Neural crest cell (in vitro differentiated cells): ENCODE measurements at places on chromosomes 6 and 20.
A peak's percentile ranks its signal among the peaks of the same experiment; 100 is the strongest.

- no peak for DNase-seq
These were observed 91.9 kb downstream of the PDE10A start for GRCh38 chr6:165571068-165571682.

GRCh38 chr20:39993742-39994141 is 695.3 kb downstream of the MAFB start:
- DNase-seq = no peak

- no peak for DNase-seq
These were observed 188.9 kb upstream of the TAB2 start for GRCh38 chr6:149128489-149129145.

DNA sequence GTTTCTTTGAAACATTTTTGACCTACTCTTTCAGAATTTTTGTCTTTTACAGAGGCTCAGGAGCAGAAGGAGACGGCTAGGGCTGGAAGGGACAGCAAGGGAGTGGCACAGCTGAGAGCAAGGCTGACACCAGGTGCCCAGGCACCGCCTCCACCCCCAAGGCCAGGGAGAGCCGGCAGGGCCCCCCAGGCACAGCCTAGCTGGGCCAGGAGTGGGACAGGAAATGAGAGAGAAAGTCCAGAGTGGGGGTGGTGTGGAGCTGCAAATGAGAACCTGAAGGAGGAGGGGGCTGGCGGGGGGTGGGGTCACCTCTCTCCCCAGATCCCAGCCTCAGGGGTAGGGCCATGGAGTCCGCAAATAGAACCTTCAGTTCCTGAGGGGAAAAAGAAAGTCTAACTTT is 236.7 kb downstream of the CDC5L start:
- no peak for DNase-seq

GRCh38 chr20:2103461-2104153 is 2.0 kb downstream of the STK35 start:
- DNase-seq = no peak

DNA sequence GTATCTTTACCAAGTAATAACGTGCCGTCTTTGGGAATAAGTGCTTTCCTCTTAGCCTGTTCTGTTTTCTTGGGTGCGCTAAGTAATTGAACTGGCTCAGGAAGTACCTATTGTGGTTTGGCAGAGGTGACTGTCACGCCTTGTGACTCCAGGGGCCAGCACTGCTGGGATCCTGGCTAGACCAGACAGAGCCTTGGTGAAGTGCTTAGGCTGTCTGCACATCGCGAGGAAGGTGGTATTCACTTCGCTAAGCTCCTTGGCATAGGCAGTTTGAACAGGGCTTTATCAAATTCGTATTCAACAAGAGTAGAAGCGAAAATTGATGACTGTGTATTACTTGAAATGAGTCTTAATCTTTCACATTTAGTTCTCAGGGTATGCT is 17.6 kb downstream of the PRDM1 start:
- no peak for DNase-seq

DNA sequence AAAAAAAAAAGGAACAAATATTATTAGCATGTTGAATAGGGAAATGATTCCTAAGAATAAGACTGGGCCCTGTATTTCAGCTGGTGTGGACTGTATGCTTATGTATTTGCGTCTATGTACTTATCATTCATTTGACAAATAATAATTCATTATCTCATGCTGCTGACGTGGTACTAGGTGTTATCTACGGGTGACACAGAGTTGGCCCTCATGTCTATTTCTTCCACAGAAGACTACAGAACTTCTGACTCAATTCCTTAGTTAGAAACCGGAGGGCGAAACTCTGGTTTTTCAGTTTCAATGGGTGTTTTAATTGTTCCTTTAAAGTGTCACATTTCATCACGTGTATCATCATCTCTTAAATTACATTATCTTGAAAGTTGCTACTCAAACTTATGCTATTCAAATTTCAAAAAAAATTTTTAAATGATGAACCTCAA is 305.9 kb downstream of the CLIC5 start:
- DNase-seq = no peak

DNA sequence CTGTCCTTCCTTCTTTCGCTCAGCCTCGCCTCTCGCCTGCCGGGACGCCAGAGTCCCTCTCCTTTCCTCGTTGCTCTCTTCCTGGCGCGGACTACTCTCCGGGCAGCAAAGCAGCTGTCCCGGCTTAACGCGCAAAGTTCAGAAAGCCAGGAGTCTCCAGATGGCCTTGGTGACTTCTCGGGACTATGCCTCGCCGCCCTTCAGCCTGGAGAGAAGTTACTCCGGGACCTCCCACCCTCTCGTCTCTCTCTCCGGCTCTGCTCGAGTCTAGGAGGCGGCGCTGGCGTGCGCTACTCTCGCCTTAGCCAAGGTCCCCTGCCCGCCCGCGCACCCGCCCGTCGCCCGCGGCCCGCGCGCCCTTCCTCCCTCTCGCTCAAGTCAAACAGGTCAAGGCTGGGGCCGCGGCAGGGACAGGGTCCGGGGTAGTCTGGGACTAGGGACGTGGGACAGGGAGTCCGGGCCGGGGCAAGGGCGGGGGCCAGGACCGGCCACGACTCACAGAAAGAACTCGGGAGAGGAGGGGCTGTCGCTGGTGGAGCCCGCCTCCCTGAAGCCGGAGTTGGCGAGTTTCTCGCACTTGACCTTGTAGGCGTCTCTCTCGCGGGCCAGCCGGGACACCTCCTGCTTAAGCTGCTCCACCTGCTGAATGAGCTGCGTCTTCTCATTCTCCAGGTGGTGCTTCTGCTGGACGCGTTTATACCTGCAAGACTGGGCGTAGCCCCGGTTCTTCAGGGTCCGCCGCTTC is 1.5 kb downstream of the MAFB start:
- DNase-seq = peak; percentile 48

DNA sequence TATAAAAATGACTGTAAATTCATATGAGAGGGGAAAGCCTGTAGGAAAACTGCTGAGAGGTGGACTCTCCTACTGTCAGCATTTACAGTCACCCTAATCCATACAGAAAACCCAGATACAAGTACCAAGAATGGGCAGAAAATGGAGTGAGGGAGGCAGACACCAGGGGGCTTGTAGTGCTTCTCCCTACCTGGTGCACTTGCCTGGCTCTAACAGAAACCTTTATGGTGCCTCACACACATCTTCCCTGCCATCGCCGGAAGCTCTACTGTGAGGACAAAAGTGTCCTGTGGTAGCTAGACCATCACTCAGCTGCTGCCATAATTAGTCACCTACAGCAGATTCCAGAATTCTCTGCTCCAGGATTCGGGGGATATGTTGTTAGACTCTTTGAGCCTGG is 441.3 kb downstream of the TFAP2B start:
- DNase-seq = no peak

DNA sequence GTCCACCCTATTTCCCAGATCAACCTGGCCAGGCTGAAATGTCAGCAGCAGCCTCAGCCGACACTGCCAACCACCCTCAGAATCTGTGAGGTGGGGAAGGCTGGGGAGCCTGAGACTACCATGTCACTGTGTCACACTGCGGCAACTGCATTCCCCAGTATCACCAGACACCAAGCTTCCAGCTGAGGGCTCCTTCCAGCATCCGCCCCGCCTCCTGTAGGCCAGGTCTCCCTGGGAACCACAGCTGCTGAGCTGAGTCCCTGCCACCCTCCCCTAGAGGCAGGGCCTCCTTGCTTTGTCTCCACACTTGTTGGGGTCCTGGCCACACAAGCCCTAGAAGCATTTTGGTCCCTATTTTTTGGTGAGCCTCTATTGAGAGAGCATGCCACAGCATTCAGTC is 115.7 kb downstream of the UNC5CL start:
- no peak for DNase-seq

GRCh38 chr20:24328901-24329300 is 140.5 kb upstream of the SYNDIG1 start:
- no peak for DNase-seq

GRCh38 chr6:912871-913835 is 220.2 kb upstream of the EXOC2 start:
- no peak for DNase-seq

GRCh38 chr20:57685146-57685758 is 24.6 kb downstream of the PMEPA1 start:
- DNase-seq = no peak

DNA sequence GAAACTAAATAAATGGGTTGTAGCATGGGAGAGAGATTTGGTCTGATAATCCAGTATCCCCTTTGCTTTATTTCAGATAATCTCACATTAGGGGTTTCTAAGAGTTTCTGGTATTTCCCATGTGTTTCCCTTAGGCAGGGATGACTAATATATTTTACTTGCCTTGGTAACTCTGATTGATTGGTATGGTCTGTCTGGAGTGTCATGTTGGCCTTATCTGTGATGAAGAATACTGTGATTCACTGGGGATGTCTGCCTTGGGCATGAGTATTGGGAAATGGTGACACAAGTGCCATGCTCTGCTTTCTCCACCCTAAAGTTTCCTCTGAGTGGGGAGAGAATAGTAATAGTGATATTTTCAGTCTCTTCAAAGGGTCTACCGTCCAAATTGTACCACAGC is 10.1 kb downstream of the SLC22A2 start:
- no peak for DNase-seq

DNA sequence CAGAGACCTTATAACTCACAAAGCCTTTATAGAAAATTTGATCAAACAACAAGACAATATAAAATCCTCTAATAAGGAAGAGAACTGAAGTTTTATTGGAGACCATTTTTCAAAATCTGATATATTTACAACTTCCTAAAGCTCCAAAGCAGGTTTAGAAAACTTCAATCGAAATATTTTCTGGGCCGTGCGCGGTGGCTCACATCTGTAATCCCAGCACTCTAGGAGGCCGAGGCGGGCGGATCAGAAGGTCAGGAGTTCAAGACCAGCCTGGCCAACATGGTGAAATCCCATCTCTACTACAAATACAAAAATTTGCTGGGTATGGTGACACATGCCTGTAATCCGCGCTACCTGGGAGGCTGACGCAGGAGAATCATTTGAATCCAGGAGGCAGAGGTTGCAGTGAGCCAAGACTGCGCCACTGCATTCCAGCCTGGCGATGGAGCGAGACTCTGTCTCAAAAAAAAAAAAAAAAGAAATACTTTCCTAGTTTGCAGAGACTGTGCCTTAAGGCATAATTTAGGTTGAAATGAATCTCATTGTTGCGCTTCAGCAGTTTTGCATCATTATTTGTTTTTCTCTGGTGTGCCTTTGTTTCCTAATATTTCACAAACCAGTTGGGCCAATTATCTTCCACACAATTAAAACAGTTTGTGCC is 60.6 kb upstream of the ASIP start:
- no peak for DNase-seq

GRCh38 chr6:31614075-31614619 is 887 bp upstream of the AIF1 start:
- DNase-seq = no peak

DNA sequence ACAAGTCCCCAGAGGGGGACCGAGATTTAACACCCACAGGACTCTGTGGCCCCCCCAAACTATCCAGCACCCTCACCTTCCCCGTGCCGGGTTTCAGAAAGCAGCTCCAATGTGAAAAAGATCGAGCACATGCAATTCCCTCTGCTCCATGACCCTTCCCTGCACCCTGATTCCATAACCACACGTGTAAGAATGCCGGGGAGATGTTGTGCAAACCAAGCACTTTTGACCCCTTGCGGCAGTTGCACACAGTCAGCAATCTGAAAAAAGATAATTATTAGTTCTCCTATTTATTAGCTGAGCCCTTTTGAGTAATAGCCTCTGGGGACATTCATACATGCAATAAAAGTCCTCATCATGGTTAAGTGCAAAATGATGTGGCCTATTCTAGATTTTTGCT is 13.0 kb downstream of the FOXQ1 start:
- no peak for DNase-seq

- no peak for DNase-seq
These were observed 918.3 kb upstream of the MAP3K7 start for GRCh38 chr6:91505199-91505598.

DNA sequence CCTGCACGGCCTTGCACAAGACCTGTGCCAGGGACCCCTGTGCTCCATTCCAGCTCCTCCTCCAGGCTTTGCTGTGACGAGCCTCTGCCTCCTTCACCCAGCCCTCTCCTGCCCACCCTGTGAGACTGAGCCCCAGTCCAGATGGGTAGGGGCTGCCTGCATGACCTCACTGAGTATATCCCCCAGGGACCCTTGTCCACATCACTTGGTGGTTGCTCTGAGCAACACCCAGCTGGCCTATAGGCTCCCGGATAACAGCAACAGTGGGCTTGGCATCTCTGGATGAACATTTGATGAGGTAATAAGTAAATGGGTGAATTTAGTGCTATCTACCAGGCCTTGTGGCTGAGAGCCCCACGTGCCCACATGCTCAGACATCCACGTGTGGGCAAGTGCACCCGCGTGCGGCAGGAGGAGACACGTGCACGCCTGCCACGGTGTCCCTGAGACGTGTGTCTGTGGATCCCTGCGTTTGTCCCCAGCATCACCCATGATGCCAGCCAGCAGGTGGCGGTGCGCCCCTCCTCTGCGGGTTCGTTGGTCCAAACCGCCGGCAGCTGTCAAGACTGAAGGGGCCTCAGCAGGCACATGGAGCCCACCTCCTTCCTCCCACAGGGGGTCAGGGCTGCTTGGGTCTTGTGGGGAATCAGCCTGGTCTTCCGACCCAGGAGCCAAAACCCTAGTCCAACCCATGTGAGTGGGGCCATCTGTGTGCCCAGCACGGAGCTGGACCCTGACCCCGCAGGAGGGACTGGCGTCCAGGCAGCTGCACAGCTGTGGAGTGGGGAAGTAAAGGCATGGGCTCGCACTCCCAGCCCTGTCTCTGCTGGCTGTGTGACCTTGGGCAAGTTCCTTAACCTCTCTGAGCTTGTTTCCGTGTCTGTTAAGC is 45.9 kb downstream of the FGD2 start:
- DNase-seq = peak; percentile 94

GRCh38 chr6:142235272-142235671 is 66.5 kb upstream of the ADGRG6 start:
- DNase-seq = no peak

- no peak for DNase-seq
These were observed 310.7 kb downstream of the EYA4 start for GRCh38 chr6:133551847-133552341.

GRCh38 chr6:110689275-110689935 is 125.9 kb downstream of the CDK19 start:
- DNase-seq = no peak

- DNase-seq = no peak
These were observed 140.9 kb downstream of the ADGB start for GRCh38 chr6:146739696-146740095.

GRCh38 chr20:35451295-35451694 is 4.1 kb upstream of the CEP250 start:
- DNase-seq = no peak

GRCh38 chr6:300494-301198 is 8.4 kb downstream of the DUSP22 start:
- no peak for DNase-seq
